Gastrocnemius medialis (tissue), 4 donors: ENCODE measurements at places on chromosomes 12 and 14.

GRCh38 chr14:89870316-89870715, 84.2 kb downstream of the EFCAB11 start:
- DNase-seq = no peak
- no peak overlapping the region for H3K27ac ChIP-seq

GRCh38 chr12:51890133-51890464, 2.2 kb downstream of the ANKRD33 start:
- no peaks in the 10 kb centered on the region for H3K36me3 ChIP-seq
- DNase-seq = no peak
- no peak overlapping the region for H3K27ac ChIP-seq
- no peak overlapping the region for H3K4me3 ChIP-seq

- no peaks in the 10 kb centered on the region for H3K36me3 ChIP-seq
- no peaks in the 10 kb centered on the region for H3K4me1 ChIP-seq
- H3K4me3 ChIP-seq = no peak overlapping the region
- H3K27me3 ChIP-seq = no peaks in the 10 kb centered on the region
Observed at GRCh38 chr14:99982537-99983250, 82.5 kb upstream of the EVL start.

DNA sequence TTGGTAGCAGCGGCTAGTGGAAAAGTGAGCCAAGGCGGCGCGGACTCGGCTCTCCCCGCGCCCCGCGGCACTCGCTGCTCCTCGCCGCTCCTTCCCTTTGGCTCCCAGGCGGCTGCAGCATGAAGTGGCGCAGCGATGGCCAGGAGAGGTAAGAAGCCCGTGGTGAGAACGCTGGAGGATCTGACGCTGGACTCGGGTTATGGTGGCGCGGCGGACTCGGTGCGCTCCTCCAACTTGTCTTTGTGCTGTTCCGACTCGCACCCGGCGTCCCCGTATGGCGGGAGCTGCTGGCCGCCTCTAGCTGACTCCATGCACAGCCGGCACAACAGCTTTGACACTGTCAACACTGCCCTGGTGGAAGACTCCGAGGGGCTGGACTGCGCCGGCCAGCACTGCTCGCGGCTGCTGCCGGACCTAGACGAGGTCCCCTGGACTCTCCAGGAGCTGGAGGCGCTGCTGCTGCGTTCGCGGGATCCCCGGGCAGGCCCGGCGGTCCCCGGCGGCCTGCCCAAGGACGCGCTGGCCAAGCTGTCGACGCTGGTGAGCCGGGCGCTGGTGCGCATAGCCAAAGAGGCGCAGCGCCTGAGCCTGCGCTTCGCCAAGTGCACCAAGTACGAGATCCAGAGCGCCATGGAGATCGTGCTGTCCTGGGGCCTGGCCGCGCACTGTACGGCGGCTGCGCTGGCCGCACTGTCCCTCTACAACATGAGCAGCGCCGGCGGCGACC, 225.6 kb upstream of the CRY1 start:
- peak overlapping the region; percentile 49 for H3K4me3 ChIP-seq
- H3K36me3 ChIP-seq = no peaks in the 10 kb centered on the region
- H3K27ac ChIP-seq = no peak overlapping the region

DNA sequence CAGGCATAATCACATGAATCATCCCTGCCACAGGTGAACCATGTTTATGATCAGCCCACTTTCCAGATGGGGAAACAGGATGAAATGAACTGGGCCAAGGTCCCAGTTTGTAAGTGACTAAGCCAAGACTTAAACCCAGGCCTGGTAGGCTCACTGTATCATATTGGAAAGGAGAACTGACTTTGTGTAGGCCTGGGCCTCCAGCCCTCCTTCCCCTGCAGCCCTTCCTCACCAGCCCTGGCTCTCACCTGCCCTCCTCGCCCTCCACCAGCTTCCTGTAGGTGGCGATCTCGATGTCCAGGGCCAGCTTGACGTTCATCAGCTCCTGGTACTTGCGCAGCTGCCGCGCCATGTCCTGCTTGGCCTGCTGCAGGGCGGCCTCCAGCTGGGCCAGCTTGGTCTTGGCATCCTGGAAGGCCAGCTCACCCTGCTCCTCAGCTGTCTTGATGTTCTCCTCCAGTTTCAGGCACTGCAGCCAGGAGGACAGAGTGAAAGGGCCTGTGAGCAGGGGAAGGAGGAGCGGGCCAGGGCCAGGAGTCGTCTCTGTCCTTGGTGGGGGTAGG, 19.8 kb downstream of the KRT80 start:
- no peak overlapping the region for H3K4me3 ChIP-seq
- peak overlapping the region; percentile 33 for H3K27ac ChIP-seq
- H3K4me1 ChIP-seq = no peaks in the 10 kb centered on the region
- peak; percentile 62 for DNase-seq

- H3K4me1 ChIP-seq = peaks cover 55% of the 10 kb centered on the region
- no peak for DNase-seq
- peak overlapping the region; percentile 59 for H3K27ac ChIP-seq
- H3K36me3 ChIP-seq = no peaks in the 10 kb centered on the region
- no peak overlapping the region for H3K4me3 ChIP-seq
- H3K27me3 ChIP-seq = no peaks in the 10 kb centered on the region
Observed at GRCh38 chr12:116150001-116150400, 127.5 kb downstream of the MED13L start.

DNA sequence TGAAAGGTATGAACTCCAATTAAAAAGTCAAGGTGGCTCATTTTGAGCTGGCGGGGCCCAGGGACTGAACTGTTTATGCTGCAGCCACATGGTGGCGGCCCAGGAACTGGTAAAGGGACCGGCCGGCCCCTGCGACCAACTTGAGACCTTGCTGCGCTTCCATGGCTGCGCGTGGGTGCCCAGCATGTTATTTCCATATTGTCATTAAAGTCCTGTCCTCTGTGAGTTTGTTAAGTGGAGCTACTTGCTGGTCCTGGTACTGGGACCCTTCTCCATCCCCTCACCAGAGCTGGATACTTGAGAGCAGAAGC, 62.3 kb downstream of the BEGAIN start:
- no peak overlapping the region for H3K27ac ChIP-seq
- H3K27me3 ChIP-seq = no peaks in the 10 kb centered on the region
- no peak overlapping the region for H3K4me3 ChIP-seq
- H3K4me1 ChIP-seq = no peaks in the 10 kb centered on the region
- no peak for DNase-seq

DNA sequence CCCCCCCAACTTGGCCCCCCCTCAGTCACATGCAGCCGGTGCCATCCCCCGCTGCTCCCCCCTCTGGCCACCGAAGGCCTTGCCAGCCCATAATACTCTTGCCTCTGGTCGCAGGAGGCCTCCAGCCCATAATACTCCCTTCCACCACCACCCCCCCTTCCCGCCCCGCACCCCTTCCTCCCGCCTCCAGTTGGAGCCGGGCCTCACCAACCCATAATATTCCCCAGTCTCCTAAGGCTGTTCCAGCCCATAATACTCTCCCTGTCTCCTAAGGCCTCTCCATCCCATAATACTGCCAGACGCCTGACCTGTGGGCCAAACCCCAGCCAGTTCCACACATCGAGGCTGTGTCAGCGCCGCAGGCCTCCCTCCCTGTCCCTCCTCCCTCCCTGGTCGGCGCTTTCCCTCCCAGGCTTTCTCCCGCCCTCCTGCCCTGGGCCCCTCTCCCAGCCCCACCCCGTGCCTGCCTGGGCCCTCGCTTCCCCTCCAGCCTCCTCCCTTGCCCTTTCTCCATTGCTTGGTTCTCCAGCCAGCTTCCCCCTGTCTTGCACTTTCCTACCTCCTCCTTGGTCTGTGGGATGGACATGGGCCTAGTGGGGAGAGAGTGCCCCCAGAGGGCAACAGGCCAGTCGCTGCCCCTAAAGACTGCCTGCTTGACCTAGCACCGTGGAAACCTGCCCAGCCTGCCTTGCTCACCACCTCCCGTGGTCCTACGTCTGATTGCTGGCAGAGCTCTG, 6.8 kb upstream of the CHD4 start:
- peaks cover 16% of the 10 kb centered on the region for H3K4me1 ChIP-seq
- no peak overlapping the region for H3K4me3 ChIP-seq
- H3K27me3 ChIP-seq = no peaks in the 10 kb centered on the region
- peak; percentile 83 for DNase-seq
- no peaks in the 10 kb centered on the region for H3K36me3 ChIP-seq
- peak overlapping the region; percentile 74 for H3K27ac ChIP-seq

- H3K27ac ChIP-seq = peak overlapping the region; percentile 1
- peaks cover 9% of the 10 kb centered on the region for H3K4me1 ChIP-seq
- H3K27me3 ChIP-seq = no peaks in the 10 kb centered on the region
- DNase-seq = no peak
- no peak overlapping the region for H3K4me3 ChIP-seq
Observed at GRCh38 chr14:50362764-50363713, 33.6 kb downstream of the CDKL1 start.

DNA sequence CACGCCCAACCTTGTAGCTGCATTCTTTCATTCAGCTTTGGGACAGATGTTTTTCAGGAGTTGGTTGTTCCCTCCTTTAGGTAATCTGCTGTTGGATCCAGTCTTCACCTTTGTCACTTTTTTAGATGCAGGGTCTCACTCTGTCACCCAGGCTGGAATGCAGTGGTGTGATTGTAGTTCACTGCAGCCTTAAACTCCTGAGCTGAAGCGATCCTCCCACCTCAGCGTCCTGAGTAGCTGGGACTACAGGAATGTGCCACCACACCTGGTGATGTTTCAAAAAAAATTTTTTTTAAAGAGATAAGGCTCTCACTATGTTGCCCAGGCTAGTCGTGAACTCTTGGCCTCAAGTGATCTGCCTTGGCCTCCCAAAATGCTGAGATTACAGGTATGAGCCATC, 164.3 kb downstream of the KTN1 start:
- H3K4me1 ChIP-seq = no peaks in the 10 kb centered on the region
- H3K27ac ChIP-seq = no peak overlapping the region
- no peaks in the 10 kb centered on the region for H3K27me3 ChIP-seq
- H3K4me3 ChIP-seq = no peak overlapping the region
